Left colon (tissue), 2 donors: ENCODE measurements at places on chromosomes 5 and 9. TPM values are rescaled to one million over a fixed set of nuclear protein-coding genes. Genes with fewer than 3 reads are reported as not detected.

Gene RANBP17
- 4.9 TPM for total RNA-seq

Gene BARHL1
- not detected for total RNA-seq

Gene PDZD2
- total RNA-seq = 2.3 TPM

DNA sequence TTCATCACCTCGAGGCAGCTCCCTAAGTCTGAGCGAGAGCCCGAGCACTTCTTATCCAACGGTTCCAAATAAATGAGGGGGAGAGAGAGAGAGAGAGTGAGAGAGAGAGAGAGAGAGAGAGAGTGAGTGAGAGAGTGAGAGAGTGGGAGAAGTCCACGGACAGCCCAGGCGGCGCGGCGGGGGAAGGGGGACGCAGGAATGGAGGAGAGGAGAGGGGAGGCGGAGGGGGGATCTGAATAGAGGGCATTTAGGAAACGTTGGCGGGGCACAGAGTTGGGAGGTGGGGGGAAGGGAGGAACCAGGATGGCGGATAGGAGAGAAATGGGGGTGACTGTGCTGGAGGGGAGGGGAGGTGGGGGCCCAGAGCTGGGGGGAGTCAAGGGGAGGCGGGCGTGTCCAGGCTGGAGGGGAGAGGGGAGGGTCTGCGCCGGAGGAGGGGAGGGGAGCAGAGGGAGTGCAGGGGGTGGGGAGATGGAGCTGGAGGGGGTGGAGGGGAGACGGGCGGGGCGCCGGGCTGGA is 398 bp upstream of the BASP1 start:
- DNase-seq = peak; percentile 25

GRCh38 chr9:27784847-27785713 is 211.8 kb upstream of the C9orf72 start:
- no peak for DNase-seq

DNA sequence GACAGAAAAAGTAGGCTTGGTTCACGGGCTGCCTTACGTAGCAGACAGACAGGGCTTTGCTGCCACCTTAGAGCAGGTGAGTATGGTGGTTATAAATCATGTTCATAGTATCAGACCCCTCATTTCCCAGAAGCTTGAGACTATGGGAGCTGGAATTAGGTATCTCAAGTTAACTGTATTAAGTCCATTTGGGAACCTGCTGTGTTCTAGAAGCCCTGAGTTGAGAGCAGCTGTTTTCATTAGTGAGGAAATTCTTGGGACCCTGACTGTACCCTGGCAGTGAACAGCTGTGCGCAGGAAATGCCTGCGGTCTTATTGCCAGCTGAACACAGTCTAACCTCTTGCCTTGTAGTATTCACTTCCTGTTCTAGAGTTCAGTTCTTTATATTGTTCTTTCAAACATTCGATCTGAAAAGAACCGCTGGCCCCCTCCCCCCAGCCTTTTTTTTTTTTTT is 29.8 kb downstream of the UGCG start:
- DNase-seq = peak; percentile 44

DNA sequence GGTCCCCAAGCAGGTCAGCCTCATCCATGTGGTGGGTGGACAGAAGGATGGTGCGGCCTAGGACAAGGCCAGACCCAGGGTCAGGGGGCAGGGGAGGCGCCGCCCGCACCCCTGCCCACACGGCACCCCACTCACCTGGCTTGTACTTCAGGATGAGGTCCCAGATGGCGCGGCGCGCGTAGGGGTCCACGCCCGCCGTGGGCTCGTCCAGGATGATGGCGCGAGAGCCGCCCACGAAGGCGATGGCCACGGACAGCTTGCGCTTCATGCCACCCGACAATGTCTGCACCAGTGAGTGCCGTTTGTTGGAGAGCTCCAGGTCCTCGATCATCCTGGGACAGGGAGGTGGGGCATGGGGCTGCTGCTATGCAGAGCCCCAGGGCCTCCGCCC is 12.5 kb downstream of the ABCA2 start:
- no peak for DNase-seq

DNA sequence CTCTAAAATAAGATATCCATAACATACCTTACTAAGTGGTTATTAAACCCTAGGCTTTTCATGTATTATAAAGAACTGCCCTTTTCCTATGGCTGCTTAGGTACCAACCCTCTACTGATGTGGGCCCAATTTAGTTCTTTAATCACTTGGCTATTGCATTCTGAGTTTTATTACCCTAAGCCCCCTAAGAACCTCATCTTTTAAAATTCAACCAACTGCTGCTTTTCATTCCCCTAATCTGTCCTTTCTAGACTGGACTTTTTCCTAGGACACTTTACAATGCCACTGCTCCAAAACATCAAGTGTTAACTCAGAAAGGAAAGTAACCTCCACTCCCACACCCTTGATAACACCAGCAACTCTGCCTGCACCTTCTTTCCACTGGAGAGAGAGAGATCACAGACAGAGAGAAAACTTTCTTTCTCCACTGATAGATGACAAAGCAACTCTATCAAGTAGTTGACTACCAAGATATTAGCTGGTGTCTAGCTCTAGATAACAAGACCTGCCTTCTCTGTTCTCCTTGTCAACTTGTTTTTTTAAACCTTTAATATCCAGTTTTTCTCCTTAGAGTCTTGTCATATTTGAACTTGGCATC is 27.3 kb downstream of the ELL2 start:
- DNase-seq = no peak

- no peak for DNase-seq
Observed at GRCh38 chr5:137995077-137995748, 37.7 kb downstream of the FAM13B start.

DNA sequence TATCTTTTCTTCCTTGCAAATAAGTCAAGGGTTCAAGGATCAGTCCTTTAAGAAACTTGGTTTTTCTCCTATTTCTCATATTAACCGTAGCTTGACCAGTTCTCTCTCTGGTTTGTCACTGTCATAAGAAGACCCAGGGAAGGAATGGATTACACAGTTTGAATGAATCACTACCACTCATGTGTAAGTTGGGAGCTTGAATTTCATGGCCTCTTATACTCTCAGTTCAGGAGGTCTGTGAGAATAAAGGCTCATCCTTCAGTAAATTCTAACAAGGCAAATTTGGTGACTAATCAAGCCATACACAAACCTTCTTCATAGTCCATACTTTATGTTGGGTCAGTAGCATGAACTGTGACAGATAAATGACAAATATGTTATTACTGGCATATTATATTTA is 323.1 kb upstream of the ACTBL2 start:
- no peak for DNase-seq

DNA sequence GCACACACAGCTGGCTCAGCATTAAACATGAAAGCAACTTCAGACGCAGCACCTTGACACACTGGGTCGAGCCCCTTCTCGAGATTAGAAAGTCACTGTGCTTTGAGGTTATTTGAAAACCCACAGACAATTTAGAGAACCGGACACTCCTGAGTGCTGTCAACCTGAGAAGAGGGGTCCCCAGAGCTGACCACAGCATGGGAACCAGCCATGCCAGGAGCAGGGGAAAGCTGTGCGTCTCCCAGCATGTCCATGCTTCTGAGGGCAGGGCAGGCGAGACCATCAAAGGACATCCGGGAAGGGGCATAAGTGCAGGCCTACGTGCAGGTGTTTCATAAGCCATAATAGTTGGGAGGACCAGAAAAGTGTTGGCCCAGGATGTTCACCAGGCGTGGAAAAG is 20.5 kb downstream of the SLC6A3 start:
- DNase-seq = no peak

- no peak for DNase-seq
Observed at GRCh38 chr5:172925336-172925948, 33.8 kb upstream of the RPL26L1 start.

DNA sequence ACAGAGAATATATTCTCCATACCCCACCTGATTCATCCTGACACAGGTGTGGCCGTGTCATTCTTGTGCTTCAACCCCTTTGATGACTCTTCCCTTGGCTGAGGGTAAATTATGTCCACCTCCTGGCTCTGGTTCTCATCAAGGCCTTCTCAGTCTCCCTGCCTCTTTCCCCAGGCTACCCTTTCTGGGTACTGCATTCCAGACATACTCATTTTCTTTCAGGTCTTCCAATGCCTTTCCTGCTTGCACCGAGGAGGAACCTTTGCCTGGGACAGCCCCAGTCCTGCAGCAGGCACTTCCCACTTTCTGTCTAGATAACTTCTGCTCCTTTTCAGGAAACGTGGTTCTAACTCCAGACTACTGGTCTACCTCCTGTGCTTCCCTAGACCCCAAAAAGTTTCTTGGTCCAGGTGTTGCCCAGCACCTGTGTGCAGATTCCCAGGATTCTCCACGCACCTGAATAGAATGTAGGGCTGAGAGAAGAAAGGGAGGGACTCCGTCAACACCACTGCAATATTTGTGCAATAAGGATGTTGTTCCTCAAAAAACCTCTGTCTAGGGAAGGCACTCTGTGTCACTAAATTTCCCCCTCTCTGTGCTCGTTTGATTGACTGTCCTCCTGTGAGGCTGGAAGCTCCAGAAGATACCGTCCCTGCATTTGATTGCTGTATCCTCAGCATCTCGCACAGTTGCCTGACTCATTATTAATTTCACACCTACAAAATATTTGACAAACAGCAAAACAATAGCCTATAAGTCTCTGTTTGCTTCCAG is 255.4 kb upstream of the NFIL3 start:
- DNase-seq = no peak

GRCh38 chr9:122151267-122151828 is 8.2 kb downstream of the NDUFA8 start:
- no peak for DNase-seq

DNA sequence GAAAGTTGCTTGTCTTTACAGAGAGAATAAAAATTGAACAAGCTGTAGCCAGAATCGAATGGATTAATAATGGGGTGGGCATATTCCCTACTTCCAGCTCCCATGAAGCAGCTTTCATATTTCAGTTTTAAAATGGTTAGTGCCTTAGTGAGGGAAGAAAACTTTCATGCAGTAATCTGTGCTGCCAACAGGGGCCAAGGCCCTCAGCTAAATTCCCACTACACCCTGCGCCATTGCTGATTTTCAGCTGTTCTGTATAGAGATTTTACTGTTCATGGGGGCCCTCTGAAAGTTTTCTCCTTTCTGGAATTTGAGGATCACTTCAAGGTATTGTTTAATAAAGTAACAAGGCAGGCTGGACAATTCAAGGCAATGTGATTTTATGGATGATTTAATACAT is 58.2 kb downstream of the CAST start:
- DNase-seq = no peak

DNA sequence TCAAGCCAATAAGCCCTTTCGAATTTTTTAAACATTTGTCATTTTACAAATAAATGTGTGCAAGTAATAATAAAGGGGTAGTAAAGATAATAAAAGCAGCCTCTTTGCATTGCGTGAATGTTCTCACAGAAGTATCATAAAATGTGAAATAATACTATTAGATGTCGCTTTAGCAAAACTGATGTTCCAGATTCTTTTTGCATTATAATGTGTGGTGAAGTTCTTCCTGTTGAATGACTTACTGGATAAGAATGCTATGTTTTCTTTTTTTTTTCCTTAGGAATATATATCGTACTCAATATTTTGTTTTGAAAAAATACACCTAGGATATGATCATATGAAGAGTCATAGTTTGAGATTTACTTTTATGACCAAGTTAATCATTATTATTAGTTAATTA is 85.2 kb upstream of the CDH12 start:
- DNase-seq = no peak

GRCh38 chr5:8522646-8523045 is 653.7 kb downstream of the MTRR start:
- no peak for DNase-seq

GRCh38 chr5:162573758-162574157 is 506.2 kb downstream of the GABRG2 start:
- DNase-seq = no peak

DNA sequence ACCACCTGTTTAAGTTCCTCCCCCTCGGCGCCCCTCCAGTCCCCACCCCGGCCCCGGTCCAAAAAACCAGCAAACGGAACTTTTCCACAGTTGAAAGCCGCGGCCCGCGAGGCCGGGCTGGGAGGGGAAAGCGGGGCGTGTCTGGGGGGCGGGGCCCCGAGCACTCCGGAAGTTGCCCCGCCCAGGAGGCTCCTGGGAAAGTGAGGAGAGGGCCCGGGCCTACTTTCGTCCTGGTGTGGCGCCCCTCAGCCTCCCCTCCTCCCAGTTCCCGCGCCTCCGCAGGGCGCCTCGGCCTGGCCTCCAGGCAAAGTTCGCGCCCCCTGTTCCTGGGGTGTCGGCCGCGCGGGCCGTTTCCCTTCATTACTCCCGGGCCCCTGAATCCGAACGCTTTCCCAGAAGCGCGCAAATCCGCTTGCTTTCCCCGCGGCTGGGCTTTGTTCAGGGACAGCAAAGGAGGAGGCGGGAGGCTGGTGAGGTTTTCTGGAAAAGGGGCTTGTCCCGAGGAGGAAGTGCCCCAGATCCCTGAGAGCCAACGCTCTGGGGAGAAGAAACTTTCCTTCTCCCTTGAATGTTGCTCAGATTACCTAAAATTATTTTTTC is 4.5 kb upstream of the DMRT3 start:
- no peak for DNase-seq

Gene SLC25A48
- total RNA-seq = 3.7 TPM
